ENCODE measurements at places on chromosomes 3 and 15.
A peak's percentile ranks its signal among the peaks of the same experiment; 100 is the strongest.

- DNase-seq: peak; percentile 46
Measured at GRCh38 chr15:36814105-36814504, 234.7 kb downstream of the CDIN1 start.

DNA sequence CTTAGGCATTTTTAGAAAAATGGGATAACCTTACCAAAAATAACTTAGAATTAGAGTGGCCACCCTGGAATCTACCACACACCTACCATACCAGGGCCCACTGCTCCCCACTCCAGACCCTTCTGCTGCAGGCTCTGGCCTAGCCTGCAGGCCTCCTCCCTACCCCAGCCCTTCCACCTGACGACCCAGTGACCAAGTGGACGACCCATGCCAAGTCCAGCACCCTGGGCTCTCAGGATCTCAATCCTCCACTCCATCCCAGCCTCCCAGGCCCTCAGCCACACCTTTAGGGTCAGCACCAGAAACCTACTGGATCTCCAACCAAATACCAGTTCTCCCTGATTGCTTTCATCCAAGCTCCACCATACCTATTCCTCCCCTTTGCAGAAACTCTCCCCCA is 145.8 kb downstream of the TPRA1 start:
- DNase-seq: no peak

GRCh38 chr3:50557915-50558314 is 9.6 kb downstream of the C3orf18 start:
- DNase-seq: no peak

DNA sequence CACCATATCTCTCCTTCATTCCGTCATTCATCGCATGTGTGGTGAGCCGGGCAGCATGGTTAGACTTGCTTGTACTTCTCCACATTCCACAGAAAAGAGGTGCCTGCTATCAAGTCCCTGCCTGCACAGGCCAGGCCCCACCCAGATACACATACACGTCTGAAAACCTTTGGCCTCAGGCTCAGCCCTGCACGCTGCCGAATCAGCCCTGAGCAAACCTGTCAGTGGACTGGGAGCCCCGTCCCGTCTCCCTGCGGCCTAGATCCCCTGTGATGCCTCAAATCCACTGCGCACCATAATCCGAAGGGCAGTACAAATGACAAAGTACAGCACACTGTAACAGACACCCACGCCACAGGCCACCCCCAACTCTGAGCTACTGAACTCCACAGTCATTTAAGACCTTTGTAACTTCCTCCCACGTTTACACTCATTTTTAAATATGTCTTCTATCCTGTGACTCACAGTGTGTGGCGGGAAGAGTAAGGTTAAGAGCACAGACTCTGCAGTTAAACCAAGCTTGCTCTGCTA is 67.1 kb downstream of the MB21D2 start:
- DNase-seq: peak; percentile 87

DNA sequence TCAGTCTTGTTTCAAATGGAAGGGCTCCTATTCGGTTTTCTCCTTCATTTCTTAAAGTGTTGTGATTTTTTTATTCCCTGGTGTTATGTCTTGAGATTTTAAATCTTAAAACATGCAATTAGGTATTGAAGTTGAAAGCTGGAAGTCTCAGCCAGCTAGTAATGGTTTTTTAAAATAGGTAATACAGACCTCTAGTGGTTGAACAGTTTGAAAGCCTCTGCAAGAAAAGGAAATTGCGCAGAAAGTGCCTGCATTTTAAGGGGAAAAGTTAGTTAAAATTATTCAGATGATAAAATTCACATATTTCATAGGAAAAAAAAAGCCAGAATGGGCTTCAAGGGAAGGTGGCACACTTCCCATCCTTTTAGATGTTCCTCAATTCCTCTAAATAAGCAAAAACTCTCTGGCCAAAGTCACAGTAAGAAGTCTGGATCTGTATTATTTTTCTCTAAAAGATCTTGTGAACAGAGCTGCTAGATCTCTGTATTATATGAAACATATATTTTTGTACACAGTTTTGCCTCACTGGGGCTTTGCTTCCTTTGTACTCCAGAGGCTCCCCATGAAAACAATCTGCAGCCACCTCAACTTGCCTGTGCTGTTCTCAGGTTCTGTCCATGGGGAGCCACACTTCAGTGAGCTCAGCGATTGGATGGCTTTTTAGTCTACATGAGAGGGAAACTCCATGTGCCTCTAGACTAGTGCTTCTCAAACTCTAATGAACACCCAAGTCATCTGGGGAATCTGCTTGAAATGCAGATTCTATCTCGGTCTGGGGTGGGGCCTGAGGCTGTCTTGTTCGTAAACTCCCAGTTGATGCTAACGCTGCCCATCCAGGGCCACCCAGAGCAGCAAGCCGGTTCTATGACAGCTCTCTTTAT is 21.5 kb downstream of the AGTR1 start:
- no peak for DNase-seq

- DNase-seq: peak; percentile 67
Measured at GRCh38 chr3:63961891-63962290, 49.7 kb upstream of the SCAANT1 start.

- no peak for DNase-seq
Measured at GRCh38 chr3:129005526-129006303, 4.6 kb downstream of the EFCC1 start.

DNA sequence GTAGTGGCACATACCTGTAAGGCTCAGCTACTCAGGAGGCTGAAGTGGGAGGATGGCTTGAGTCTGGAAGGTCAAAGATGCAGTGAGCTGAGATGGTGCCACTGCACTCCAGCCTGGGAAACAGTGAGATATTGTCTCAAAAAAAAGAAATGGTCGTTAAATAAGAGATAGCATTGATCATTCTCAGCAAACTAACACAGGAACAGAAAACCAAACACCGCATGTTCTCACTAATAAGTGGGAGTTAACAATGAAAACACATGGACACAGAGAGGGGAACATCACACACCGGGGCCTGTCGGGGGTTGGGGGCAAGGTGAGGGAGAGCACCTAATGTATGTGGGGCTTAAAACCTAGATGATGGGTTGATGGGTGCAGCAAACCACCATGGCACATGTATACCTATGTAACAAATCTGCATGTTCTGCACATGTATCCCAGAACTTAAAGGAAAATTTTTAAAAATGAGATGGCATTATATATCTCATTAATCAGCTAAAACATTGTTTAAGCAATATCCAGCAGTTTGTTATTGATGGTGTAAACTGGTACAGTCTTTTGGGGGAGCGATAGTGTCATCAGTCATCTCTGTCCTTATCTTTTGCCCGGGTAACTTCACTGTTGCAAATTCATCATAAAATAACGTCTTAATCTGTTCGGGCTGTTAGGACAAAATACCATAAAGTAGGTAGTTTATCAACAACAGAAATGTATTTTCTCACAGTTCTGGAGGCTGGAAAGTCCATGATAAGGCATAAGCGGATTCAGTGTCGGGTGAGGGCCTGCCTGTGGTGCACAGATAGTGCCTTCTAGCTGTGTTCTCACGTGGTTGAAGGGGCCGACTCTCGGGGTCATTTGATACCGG is 1.7 kb upstream of the MAN2A2 start:
- DNase-seq: no peak

- no peak for DNase-seq
Measured at GRCh38 chr15:91936927-91937326, 83.4 kb downstream of the SLCO3A1 start.

DNA sequence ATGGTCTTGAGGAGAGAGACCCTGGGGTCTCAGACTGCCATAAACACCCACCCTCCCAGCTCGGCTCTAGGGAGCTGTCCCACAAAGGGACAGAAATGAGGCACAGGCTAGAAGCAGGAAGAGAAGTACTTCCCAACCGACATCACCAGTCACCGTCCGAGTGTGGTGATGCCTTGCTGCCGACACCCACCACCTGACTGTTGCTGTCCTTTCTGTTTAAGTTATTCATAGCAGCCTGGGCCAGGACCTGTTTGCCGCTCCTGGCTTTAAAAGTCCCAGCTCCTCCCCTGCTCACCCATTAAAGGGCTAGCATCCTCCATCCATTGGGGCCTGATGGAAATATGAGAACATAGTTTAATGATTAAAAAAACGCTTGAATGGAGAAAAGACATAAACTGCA is 13.2 kb upstream of the SPG11 start:
- DNase-seq: peak; percentile 5

GRCh38 chr3:62892951-62893350 is 17.7 kb upstream of the CADPS start:
- no peak for DNase-seq

DNA sequence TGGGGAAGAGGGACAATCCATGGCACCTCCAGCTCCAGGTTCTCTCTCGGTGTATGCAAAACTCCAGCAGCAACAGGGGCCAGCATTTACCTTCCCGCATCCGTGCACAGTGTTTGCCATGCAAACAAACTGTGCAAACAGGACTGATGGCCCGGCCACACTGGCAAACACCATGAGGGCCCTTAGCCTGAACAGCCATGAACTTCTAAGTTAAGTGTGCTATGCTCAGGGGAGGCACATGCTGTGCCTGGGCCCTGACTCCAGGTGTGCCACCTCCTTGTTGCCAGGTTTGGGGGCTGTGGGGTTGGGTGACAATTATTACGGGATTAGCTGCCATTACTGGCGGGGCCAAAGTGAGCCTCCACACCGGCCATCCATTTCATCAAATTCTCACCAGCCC is 57.5 kb downstream of the CACNA2D2 start:
- no peak for DNase-seq

- peak; percentile 68 for DNase-seq
Measured at GRCh38 chr3:42600958-42601675, 631 bp downstream of the NKTR start.

- no peak for DNase-seq
Measured at GRCh38 chr15:85031086-85031943, 49.7 kb downstream of the PDE8A start.

GRCh38 chr15:36407647-36408046 is 171.8 kb upstream of the CDIN1 start:
- peak; percentile 41 for DNase-seq

DNA sequence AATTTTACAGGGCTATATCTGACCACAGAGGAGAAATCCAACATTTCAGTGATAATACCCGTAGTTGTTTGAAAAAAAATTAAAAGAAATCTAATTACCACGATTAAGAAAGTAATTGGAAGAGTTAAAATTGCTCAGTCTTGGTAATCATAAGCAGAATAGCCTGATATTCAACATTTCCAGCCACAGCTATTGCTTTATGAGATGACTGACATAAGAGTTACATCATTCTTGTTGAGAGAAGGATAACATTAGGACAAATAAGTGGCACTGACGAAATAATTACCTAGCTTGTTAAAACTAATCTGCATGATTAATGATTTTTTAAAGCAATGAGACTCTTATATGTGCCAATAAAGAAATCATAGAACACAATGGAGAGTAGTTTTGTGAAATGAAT is 825.0 kb upstream of the GBE1 start:
- no peak for DNase-seq

GRCh38 chr3:194224471-194225417 is 88.8 kb downstream of the HES1 start:
- no peak for DNase-seq

GRCh38 chr3:152252755-152253154 is 16.0 kb upstream of the MBNL1 start:
- no peak for DNase-seq

DNA sequence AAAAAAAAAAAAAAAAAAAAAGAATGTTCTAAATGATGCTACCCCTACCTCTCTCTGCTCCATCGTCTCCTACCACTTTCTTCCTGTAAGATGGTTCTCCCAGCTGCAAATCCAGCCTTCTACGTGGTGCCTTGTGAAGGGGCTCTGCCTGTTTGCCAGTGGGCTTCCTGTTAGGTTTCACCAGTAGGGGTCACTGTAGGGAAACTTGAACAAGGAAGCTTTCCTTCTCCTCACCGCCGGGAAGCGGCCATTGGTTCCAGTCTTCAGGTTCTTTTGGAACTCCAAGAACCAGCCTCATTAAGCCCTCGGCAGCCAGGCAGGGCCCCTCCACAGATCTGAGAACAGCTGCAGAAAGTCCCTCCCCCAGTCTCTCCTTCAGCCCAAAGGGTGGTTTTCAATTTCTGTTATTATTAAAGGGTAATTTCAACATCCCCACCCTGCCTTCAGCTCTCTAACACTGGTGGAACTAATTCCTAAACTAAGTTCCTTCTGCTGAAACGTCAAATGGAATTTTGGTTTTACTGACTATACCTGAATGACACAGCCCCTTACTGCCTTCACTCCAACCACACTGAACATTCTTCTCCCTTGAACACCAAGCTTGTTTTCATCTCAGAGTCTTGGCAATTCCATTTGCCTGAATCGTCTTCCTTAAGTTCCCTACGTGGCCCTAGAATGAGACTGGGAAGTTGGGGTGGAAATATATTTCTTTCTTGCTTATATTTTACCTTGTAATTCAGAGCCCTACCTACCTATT is 13.5 kb downstream of the MCCC1 start:
- peak; percentile 17 for DNase-seq

- DNase-seq: no peak
Measured at GRCh38 chr3:34225821-34226366, 427.5 kb downstream of the PDCD6IP start.

- DNase-seq: no peak
Measured at GRCh38 chr3:119305286-119305685, 11.1 kb downstream of the ARHGAP31 start.

- DNase-seq: no peak
Measured at GRCh38 chr3:11607816-11608215, 35.9 kb downstream of the VGLL4 start.
